ENCODE measurements at places on chromosomes 12 and 14.
A peak's percentile ranks its signal among the peaks of the same experiment; 100 is the strongest.

GRCh38 chr14:87152693-87153092 lies 840.3 kb downstream of the GALC start:
- no peak overlapping the region for H3K27ac ChIP-seq
- no peaks in the 10 kb centered on the region for H3K27me3 ChIP-seq
- no peaks in the 10 kb centered on the region for H3K4me1 ChIP-seq
- H3K4me3 ChIP-seq, result no peak overlapping the region
- DNase-seq, result no peak
- no peaks in the 10 kb centered on the region for H3K36me3 ChIP-seq

GRCh38 chr14:98964171-98964570 lies 307.8 kb downstream of the BCL11B start:
- H3K4me1 ChIP-seq, result no peaks in the 10 kb centered on the region
- DNase-seq, result no peak
- H3K4me3 ChIP-seq, result no peak overlapping the region
- H3K36me3 ChIP-seq, result no peaks in the 10 kb centered on the region

GRCh38 chr14:30982533-30982932 lies 42.9 kb upstream of the AP4S1 start:
- no peak overlapping the region for H3K4me3 ChIP-seq
- DNase-seq, result no peak
- H3K27me3 ChIP-seq, result no peaks in the 10 kb centered on the region
- no peaks in the 10 kb centered on the region for H3K36me3 ChIP-seq
- peak overlapping the region; percentile 4 for H3K27ac ChIP-seq
- H3K4me1 ChIP-seq, result peaks cover 32% of the 10 kb centered on the region

GRCh38 chr12:3670083-3670620 lies 82.8 kb downstream of the CRACR2A start:
- H3K36me3 ChIP-seq, result no peaks in the 10 kb centered on the region
- no peak overlapping the region for H3K27ac ChIP-seq
- no peak overlapping the region for H3K4me3 ChIP-seq
- H3K4me1 ChIP-seq, result no peaks in the 10 kb centered on the region
- no peak for DNase-seq

- H3K27ac ChIP-seq, result no peak overlapping the region
- H3K4me1 ChIP-seq, result no peaks in the 10 kb centered on the region
These were observed 84.7 kb downstream of the NTF3 start for GRCh38 chr12:5516371-5517241.

DNA sequence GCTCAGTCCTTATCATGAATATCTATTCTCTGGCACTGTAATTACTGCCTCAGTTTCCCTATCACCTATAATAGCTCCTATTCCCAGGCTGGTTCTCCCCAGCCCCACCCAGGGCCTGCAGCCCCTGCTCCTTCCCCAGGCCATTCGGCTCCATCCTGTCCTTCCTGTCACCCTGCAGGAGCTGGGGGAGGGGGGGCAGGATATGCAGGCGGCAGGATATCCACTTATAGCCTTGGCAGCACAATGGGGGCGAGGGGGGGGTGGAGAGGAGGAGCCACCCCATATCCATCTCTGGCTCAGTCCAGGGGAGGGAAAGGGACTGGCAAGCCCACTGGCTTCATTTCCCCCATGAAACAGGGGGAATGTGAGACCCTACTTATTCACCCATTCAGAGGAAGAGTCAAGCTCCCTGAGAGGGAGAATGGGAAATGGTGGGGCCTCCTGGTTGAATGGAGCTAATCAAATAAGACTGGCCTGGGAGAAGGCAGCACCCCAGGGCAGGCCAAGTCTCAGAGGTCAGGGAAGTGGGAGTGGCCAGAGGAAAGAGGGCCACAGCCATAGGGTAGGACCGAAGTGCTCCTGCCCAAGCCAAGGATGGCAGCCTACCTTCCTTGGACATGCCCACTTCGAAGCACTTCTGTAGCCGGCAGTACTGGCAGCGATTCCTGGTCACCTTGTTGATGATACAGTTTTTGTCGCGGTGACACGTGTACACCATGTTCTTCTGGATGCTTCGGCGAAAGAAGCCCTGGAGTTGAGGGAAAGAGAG lies 7.8 kb upstream of the ITGB7 start:
- peaks cover 47% of the 10 kb centered on the region for H3K36me3 ChIP-seq
- H3K4me3 ChIP-seq, result no peak overlapping the region
- H3K27ac ChIP-seq, result no peak overlapping the region
- DNase-seq, result no peak
- H3K4me1 ChIP-seq, result peaks cover 40% of the 10 kb centered on the region
- H3K27me3 ChIP-seq, result no peaks in the 10 kb centered on the region

DNA sequence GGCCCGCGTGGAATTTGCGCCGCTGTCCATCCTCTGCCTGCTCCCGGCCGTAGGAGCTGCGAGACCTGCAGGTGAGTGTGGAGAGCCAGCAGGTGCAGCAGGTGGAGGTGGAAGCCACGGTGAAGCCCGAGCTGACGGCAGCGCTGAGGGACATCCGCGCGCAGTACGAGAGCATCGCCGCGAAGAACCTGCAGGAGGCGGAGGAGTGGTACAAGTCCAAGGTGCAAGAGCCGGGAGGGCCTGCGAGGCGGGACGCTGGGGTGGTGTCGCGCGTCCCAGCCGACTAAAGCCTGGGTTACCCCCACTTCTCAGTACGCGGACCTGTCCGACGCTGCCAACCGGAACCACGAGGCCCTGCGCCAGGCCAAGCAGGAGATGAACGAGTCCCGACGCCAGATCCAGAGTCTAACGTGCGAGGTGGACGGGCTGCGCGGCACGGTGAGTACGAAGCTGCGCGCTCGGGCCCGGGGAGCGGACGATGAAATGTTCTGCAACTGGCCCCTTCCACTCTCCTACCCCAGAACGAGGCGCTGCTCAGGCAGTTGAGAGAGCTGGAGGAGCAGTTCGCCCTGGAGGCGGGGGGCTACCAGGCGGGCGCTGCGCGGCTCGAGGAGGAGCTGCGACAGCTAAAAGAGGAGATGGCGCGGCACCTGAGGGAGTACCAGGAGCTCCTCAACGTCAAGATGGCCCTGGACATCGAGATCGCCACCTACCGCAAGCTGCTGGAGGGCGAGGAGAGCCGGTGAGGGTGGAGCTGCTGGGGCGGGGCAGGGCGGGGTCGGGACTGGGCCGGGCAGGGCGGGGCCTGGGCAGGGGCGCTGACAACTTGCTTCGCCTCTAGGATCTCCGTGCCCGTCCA lies 2.1 kb downstream of the PRPH start:
- no peak overlapping the region for H3K27ac ChIP-seq
- peak overlapping the region; percentile 51 for H3K4me3 ChIP-seq
- DNase-seq, result no peak
- no peaks in the 10 kb centered on the region for H3K36me3 ChIP-seq

Data from thoracic aorta (tissue), 2 donors.